IMR-90 (cell line): ENCODE measurements at places on chromosomes 12 and 14. TPM values are rescaled to one million over a fixed set of nuclear protein-coding genes. Genes with fewer than 3 reads are reported as not detected.

Gene ZFHX2
- under 0.01 and 0.18 TPM in 2 replicates for total RNA-seq

Gene IQSEC3
- not detected in 2 replicates for total RNA-seq

Gene PFKM
- total RNA-seq = 77.5 and 82.6 TPM in 2 replicates

Gene SLC22A17
- total RNA-seq = 6.4 and 6.6 TPM in 2 replicates

Gene ZBTB1
- total RNA-seq = 37.3 and 63.0 TPM in 2 replicates

Gene NOC4L
- 5.2 and 6.1 TPM in 2 replicates for total RNA-seq

Gene SERPINA12
- not detected in 2 replicates for total RNA-seq

Gene DNAL1
- 5.4 and 9.7 TPM in 2 replicates for total RNA-seq

Gene A2M
- total RNA-seq = 0.56 and 1.1 TPM in 2 replicates

Gene GPRC5D
- not detected in 2 replicates for total RNA-seq

Gene CDCA3
- total RNA-seq = 23.5 and 30.3 TPM in 2 replicates

Gene TMED10
- 327 and 441 TPM in 2 replicates for total RNA-seq

Gene SIX6
- not detected in 2 replicates for total RNA-seq

Gene SERPINA3
- under 0.01 and 0.36 TPM in 2 replicates for total RNA-seq
